ENCODE measurements at places on chromosomes 1 and 21.

GRCh38 chr1:228463559-228464455 lies 23.4 kb upstream of the RNF187 start:
- peak; percentile 51 for DNase-seq

GRCh38 chr1:221856228-221857093 lies 114.6 kb upstream of the DUSP10 start:
- DNase-seq: no peak

GRCh38 chr21:32173121-32173724 lies 105.6 kb downstream of the MIS18A start:
- no peak for DNase-seq

- no peak for DNase-seq
Measured at GRCh38 chr1:94142022-94142421, 21.1 kb upstream of the ABCA4 start.

- no peak for DNase-seq
Measured at GRCh38 chr1:40944326-40944725, 35.2 kb upstream of the CTPS1 start.

DNA sequence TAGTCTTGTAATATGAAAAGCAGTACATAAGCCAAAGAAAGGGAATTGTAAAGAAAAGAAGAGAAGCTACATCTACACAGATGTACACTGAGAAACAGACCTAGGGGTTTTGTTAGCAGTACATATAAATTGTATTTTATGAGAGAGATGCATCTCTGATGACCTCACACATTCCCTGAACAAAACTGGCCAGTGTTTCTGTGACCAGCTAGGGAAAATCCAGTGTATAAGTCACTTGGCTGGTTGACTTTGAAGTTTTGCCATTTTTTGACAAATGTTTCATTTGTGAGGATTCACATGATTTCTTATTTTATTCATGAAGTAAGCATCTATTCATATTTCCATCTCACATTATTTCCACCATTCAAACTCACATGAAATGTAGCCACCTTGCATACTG lies 28.3 kb upstream of the DYNLT5 start:
- DNase-seq: no peak

- no peak for DNase-seq
Measured at GRCh38 chr1:84742653-84743052, 52.4 kb upstream of the SSX2IP start.

- DNase-seq: no peak
Measured at GRCh38 chr1:9231648-9232332, 2.8 kb upstream of the H6PD start.

GRCh38 chr1:66275083-66275482 lies 258.9 kb upstream of the SGIP1 start:
- DNase-seq: no peak

DNA sequence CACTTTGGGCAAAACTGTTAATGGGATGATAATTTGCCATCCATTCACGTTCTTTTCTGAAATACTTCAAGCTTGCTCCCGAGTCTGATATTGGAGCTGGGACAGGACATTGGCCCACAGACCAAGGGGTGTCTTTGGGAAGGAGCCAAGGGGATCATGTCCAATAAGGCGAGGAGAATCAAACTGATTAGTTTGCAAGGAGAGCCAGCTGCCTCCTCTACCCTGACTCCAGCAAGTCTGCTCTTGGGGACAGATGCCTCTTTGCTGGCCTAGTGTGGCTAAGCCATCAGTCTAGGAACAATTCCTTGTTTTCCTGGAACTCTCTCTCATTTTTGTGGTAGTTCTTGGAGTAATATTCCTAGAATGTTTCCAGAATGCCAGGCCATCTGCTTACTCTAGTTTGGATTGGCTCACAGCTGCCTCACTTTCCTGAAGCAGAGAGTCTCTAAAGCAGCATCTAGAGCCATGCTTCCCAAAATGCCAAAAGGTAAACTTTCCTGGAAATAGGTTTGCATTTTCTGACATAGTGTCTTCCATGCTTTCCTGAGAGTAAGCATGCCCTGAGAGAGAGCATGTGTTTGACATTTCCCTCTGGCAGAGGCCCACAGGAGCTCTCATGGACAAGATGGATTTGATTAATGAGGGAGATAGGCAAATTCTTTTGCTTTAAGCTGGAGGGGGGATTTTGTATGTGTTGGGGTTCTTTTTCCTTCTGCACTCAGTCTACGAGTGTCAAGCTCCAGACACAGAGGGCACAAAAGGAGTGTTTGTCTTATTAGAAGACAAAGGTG lies 145.6 kb downstream of the GDAP2 start:
- DNase-seq: no peak

- DNase-seq: no peak
Measured at GRCh38 chr1:214967865-214968575, 114.5 kb upstream of the KCNK2 start.

DNA sequence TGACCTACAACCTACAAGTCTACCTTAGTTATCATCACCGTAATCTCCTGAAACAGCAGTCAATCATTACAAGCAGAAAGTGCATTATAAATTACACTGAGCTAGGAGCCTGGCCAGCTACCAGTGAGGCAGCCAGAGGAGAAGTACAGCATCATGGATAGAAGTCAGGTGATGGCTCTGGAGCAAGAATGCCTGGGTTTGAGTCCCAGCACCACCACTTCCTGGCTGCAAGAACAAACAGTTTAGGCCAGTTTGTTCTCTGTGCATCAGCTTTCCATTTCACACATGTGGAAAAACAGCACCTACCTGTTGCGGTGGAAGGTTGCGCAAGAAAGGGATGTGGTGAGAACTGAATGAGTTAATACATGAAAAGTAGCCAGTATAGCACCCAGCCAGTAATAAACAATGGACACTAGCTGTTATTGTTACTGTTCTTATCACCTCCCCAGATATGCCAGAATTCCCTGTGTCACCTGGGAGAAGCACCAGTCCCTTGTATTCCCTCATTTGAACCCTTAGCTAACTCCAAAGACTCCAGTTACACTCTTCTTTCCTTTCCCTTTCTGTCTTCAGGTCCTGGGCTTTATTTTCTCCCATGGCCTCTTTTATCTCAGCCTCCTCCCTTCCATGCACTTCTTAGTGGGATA lies 9.0 kb downstream of the CREG1 start:
- DNase-seq: no peak

GRCh38 chr1:42133809-42134526 lies 19.2 kb upstream of the GUCA2B start:
- no peak for DNase-seq

DNA sequence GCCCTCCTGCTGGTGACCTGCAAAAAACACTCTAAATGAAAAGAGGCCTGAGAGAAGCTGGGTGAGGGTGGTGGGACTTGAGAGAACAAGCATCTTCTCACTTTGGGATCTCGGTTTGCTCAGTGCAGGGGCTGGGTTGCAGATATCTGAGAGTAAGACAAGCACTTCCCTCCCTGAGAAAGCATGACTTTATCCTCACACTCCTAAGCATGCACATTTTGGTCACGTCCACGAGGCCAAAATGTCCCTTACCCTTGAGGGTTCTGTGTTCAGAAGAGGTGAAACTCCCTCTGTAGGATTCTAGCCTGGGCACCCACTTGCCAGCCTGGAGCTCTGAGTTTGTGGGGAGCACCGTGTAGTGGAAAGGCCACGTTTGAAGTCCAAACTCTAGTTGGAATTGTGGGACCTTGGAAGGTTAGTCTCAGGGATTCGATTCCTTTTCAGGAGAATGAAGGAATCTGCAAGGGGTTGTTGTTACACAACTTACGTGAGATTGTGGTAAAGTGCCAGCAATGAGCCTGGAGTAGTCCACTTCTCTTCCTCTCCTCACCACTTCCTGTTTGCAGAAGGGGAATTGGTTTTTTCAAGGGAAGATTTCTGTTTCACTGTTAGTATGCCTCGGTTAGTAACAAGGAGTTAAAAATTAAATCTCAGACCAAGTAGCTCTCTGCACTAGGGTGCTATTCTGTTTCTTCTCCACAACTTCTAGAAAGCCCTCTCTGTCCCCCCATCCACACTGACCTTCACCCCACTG lies 3.0 kb downstream of the FCAMR start:
- DNase-seq: no peak

DNA sequence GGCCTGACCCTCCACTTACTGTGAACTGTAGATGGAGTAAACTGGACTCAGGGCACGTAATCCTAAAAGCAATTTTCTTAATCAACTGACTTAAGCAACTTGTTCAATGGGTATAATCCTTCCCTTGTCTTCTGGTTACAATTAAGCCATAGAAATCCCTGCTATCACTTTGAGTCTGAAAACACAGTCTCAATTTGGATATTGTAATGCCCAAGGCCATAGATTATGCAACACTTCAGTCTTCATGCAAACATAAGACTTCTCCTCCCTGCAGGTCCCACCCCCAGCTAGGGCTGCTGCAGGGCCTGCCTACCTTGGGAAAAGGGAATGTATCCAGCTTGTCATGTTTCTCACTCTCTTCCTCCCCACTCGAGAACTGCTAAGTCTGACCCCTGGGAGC lies 6.2 kb upstream of the SLC5A9 start:
- DNase-seq: no peak

DNA sequence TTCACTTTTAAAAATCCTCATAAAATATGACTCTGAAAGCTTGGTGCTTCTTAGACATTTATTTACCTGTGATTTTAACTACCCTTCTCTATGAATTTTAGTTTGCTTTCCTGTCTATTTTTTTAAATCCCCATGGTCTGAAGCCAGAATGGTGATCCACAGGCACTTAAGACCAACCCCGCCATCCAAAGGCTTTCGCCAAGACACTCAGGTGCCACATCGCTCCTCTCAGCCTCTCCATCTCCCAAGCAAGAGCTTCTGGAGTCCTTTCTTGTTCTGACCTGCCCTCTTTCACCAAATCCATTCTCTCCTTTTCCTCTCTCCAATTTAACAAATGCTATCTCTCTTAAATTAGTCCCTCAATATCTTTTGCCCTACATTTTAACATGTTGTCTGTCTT lies 464.6 kb downstream of the PCP4 start:
- DNase-seq: no peak

- no peak for DNase-seq
Measured at GRCh38 chr1:188249811-188250210, 1421.1 kb downstream of the PLA2G4A start.

- DNase-seq: no peak
Measured at GRCh38 chr1:32291145-32291707, 657 bp upstream of the HDAC1 start.

- DNase-seq: peak; percentile 94
Measured at GRCh38 chr1:54052934-54053744, at the start of the genes TCEANC2 and TMEM59. Gene TCEANC2 (plus strand): TSS chr1:54053608. CDS start chr1:54054423, 815 bp downstream. Gene TMEM59 (minus strand): TSS chr1:54053204. CDS start chr1:54053188, 16 bp downstream.

- DNase-seq: no peak
Measured at GRCh38 chr1:173297798-173298391, 90.8 kb upstream of the TNFSF4 start.

- DNase-seq: no peak
Measured at GRCh38 chr1:31221072-31221471, 18.6 kb downstream of the NKAIN1 start.

- DNase-seq: no peak
Measured at GRCh38 chr1:161398900-161399256, 31.2 kb upstream of the CFAP126 start.

- DNase-seq: no peak
Measured at GRCh38 chr1:222991908-222992307, 151.1 kb downstream of the TLR5 start.

GRCh38 chr1:152047730-152048415 lies 11.1 kb upstream of the S100A11 start:
- DNase-seq: peak; percentile 70

DNA sequence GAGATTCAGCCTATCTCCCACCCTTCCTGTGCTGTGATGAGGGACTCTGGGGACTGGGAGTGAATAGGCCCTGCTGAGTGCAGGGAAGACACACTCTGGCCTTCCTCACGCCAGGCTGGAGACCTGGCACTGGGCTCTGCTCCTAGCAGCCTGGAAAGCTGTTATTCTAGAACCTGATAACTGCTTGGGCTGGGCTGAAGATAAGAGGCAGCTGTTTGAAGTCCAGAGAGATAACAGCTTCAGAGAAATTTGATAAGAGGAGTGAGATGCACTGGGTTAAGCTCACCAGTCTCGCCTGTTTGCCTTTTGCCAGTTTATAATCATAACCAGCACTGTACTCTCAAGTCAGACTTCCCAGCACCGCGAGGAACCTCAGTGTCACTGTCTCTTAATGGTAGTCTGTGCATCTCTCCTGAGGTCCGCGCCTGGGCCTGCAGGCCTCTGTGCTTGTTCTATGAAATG lies 46.6 kb upstream of the GPR37L1 start:
- peak; percentile 81 for DNase-seq

GRCh38 chr1:29513357-29513756 lies 277.0 kb downstream of the PTPRU start:
- peak; percentile 33 for DNase-seq

- no peak for DNase-seq
Measured at GRCh38 chr1:203401199-203401877, 50.4 kb upstream of the FMOD start.

- no peak for DNase-seq
Measured at GRCh38 chr1:59992040-59992820, 65.7 kb upstream of the CYP2J2 start.

- DNase-seq: no peak
Measured at GRCh38 chr21:37375866-37376574, 9.4 kb downstream of the DYRK1A start.

DNA sequence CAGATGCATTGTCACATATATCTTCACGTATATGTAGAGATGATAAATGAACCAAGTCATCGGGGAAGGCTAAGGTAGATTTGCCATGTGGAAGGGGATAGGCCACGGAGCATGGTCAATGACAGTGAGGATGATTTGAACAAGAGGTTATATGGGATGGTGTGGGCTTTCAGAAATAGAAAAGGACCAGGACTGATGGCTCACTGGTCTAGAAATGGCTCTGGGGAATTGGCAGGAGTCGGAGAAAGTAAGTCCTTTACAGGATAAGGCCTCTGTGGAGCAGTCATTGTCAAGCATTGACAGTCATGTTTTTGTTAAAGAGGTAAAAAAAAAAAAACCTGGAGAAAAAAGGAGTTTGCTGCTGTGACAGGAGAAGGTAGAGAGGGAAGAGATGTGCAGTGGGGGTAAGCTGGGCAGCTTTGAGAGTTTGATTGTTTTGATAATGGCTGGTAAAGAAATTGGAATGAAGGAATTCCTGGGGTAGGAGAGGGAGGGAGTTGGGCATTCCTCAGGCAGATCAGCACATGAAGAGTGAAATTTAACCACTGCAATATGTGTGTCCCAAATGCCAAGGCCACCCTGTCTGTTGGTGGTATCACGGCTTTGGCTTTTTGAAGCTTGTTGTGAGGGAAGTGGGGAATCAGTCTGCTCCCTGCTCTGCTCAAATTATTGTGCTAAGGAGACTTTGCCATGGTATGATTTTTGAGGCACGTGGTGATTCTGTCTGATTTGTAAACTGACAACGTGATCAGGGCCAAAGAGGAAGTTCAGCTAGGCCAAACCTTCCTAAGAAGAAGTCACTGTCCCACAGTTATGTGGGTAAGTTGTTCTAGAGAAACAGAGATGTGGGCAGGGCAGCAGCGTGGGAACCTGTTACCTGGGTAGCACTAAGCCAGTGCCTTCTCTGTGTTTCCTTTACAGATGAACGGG lies 26.0 kb downstream of the MACF1 start:
- DNase-seq: no peak

- DNase-seq: no peak
Measured at GRCh38 chr1:64683419-64683818, 61.5 kb upstream of the RAVER2 start.

DNA sequence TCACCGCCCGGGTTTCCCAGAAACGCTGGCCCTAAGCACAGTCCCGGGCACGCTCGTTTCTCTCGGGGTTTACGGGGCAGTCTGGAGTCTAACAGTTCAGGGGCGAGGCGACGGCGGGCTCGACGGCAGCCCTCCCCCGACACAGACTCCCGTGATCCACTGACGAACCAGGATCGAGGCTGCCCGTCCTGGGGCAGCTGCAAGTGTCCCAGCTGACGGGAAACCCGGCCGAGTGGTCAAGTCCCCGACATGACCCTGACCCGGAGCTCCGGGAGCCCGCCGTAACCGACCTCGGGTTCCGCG lies 494 bp downstream of the UBE2J2 start:
- DNase-seq: no peak

GRCh38 chr1:54864460-54865208 lies 22.4 kb downstream of the DHCR24 start:
- no peak for DNase-seq
